ENCODE measurements at places on chromosomes 2 and 18. TPM values are rescaled to one million over a fixed set of nuclear protein-coding genes. Genes with fewer than 3 reads are reported as not detected.

Gene OR6B2
- polyA plus RNA-seq: not detected

Gene LDLRAD4
- polyA plus RNA-seq: 2.6 TPM

Gene GALNT5
- polyA plus RNA-seq: not detected

Gene TPGS2
- polyA plus RNA-seq: 26.8 TPM

Gene KATNAL2
- 1.9 TPM for polyA plus RNA-seq
